ENCODE measurements at places on chromosomes 16 and 17. TPM values are rescaled to one million over a fixed set of nuclear protein-coding genes. Genes with fewer than 3 reads are reported as not detected.

DNA sequence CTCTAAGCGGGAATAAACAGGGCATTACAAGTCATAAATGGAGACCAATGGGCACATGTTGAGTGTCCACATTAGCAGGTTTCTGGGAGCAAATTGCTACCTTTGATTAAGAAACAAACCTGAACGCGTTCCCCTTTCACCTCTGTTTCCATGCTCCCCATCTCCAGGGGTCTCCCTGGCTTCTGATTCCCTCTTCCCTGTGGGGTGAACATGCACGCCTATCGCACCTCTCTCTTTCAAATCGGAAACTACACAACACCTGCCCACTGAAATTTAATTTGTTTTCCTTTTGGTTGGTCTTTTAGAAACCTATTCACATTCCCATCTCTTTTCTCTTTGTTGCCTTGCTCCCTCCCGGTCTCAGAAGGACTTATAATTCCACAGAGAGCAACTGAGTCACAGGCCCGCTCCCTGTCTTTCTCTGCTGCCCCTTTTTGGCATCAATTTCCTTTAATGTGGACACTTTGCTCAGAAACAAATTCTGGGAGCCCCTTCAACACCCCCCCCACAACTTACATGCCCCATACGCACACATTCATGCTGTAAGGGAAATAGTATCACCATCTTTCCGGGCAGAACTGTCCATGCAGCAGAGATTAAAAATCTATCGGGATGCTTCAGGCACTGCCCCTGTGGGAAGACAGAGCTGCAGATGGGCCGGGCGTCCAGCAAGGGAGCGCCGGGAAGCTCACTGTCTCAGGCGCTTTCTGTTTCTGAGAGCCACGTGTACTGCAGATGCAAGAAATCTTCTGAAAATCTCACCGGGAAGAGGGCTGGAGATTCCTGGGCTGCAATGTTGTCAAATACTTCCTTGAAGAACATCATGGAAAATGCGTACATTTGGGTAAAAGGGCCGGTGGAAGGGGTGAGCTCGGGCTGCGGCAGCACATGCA is 7.2 kb upstream of the FOXF1 start:
- DNase-seq, result no peak

DNA sequence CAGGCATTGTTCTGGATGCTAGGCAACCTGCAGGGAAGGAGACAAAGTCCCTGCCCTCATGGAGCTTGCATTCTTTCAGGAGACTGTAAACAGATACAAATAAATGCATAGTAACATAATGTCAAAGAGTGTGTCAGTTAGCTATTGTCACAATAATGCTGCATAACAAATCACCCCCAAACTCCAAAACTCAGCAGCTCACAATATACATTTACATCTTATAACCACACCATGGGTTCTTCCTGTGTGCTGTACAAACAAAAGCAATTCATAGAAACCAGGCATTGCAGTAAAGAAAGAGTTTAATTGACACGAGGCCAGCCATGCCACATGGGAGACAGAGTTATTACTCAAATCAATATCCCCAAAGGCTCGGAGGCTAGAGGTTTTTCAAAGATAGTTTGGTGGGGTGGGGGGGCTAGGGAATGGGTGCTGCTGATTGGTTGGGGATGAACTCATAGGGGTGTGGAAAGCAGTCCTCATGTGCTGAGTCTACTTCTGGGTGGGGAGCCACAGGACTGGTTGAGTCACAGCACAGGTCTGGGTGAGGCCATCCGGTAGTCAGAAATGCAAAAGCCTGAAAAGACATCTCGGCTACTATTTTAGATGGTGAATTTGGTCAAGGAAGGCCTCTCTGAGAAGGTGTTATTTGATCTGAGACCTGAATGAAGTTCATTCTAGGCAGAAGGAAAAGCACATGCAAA is 79.0 kb downstream of the GPRC5B start:
- no peak for DNase-seq

TRIM72 gene
- polyA plus RNA-seq, result not detected

DNA sequence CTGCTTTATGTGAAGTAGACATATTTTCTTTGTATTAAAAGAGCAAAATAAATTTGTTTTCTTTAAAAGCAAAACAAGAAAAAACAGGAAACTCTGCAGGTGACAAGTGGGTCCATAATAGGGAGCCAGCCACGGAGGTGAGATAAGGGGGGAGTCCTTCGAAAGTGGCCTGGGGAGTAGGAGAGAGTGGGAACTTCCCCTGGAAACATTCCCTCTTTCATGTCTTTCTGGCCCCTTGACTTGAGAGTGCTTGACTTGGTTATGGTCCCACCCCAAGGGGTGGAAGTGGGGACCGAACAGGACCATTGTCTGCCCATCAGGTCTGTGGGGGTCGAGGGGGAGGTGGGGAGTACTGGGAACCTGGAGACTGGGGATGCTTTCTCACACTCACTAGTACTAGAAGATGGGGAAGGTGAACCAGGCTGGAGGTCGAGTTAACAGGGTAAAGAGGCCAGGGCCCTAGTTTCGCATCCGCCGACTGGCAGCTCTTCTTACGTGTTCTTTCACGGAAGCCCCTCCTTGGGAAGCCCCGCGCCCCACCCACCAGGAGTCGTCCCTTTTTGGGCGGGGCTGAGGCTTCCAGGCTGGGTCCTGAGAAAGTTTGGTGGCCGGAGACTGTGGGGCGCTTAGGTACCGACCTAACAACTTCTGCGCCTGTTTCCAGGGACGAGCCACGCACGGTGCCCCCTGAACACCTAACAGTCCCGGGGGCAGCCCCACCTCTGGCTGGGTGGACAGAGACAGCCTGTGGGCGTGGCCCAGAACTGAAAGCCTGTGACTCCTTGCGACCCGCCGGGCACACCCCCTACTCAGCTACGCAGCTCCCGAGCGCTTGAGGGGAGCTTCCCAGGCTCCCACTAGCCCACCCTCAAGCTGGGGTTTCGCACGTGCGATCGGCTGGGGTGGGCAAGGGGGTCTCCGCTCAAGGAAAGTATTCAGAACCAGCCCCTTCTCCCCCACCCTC is 790 bp downstream of the TRADD start:
- DNase-seq, result no peak

DNA sequence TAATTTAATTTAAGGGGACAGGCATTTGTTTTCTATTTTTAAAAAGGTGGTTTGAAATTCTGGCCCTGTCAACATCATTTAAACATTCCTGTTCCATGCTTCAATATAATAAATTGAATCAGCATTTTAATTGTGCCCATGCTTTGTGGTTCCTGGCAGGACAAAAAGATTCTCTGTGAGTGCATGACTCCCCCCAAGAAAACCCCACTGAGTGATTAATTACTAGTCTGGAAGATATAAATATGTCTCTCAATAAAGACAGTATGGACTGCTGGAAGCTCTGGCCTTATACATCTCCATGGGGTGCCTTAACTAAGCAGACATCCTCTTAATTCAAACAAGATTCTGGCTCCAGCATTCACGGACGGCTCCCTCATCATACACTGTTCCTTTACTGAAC is 95.0 kb upstream of the PSMD7 start:
- DNase-seq, result no peak

DNA sequence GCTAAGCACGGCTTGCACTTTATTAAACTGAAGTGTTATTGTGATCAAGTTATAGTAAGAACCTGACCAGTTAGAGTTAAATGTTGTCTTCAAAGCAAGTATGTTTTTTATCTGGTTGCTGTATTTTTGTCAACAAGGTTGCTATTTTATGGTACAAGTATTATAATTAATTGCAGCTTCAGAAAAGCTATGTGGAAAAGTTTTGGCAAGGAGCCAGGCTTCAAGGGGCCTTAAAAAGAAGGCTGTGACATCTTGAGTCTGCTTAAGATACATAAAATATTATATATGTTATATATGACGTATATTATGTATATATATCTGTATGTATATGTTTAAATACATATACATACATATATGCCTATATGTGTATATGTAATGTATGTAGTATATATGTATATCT is 1461.2 kb upstream of the CDH8 start:
- DNase-seq, result no peak

GRCh38 chr17:27466743-27467375 is 10.6 kb downstream of the KSR1 start:
- no peak for DNase-seq

DNA sequence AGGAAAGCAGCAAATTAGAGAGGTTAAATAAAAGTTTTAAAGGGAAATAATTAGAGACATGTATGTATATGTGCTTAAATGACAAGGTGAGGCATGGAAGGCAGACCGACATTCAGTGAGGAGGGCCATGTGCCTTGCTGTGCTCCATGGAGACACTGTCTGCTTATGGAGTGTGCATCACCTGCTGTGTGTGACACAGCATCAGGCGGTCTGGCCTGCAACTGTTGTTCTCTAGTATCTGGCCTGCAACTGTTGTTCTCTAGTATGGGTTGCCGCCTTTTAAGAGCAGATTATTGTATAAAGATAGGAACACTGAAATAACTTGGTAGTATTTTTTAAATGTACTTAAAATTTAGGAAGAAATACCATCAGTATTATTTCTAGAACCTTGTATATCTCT is 225.1 kb downstream of the LGALS9B start:
- DNase-seq, result no peak

GRCh38 chr17:59498530-59499307 is 66.7 kb upstream of the DHX40 start:
- DNase-seq, result no peak

DNA sequence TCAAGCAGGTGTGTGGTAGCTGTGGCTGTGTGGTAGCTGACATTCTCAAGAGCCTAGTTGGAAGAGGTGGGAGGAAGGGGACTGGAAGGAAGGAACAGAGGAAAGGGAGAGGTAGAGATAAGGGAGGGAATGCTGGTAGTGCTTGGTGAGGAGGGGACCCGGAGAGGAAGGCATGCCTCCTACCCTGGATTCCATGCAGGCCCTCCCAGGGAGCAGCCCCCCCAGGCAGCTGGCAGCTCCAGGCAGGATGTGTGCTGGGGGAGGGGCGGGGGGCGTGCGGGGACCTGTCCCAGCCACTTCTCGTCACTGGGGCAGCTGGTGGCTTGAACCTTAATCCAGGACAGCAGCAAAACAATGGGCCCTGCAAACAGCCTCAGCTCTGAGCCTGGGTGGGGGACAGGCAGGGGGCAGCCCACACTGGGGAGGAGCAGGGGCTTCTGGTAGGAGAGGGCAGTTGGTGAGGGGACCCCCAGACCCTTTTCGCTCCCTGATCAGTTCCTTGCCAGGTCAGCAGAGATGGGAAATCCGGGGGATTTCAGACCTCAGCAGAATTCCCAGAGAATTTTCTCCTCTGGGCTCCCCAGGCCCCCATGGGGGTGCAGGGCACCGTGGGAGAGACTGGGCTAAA is 27.1 kb downstream of the ARHGAP23 start:
- DNase-seq, result no peak

TBX2 gene
- 22.0 TPM for polyA plus RNA-seq

DNA sequence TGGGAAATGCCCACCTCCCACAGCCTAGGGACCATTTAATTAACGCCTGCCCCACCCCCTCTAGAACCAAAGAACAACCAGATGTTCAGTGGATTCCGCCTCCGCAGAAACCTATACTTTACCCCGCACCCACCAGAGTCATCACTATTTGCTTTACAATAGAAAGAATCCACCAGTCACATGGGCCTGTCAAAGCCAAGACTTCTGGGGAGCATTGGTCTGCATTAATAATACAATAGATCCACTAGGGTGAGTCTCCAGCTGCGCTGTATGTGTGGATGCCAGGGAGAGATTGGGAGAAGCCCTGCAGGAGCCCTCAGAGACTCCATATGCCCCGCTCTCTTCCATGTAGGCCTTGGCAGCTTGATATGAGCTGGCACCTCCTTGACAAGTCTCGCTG is 31.3 kb downstream of the CLEC19A start:
- DNase-seq, result no peak

GRCh38 chr16:86158688-86159360 is 259.9 kb downstream of the IRF8 start:
- no peak for DNase-seq

UBALD2 gene
- 16.3 TPM for polyA plus RNA-seq

DNA sequence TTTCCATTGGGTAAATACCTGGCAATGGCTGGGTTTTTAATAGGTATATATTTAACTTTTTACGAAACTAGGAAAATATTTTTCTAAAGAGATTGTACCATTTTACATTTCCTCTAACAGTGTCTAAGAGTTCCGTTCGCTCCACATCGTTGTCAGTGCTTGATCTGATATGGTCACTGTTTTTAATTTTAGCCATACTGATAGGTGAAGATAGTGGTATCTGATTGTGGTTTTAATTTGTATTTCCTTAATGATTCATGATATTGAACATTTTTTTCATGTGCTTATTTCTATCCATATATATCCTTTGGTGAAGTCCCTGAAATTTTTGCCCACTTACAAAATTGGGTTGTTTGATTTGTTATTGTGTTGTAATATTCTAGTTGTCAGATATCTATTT is 117.7 kb downstream of the CHD9 start:
- DNase-seq, result no peak

DNA sequence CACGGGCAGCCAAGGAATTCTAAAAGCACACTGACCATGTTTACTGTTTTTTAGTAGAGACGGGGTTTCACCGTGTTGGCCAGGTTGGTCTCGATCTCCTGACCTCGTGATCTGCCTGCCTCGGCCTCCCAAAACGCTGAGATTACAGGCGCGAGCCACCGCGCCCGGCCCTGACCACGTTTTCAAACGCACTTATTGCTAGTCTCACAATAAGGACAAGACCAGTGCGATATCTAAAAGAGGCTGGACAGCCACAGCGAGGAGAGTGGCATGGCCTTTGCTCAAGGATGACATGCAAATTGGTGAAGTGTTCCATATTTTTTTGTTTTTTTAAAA is 35.0 kb upstream of the CLEC18B start:
- no peak for DNase-seq

ZNF764 gene
- polyA plus RNA-seq, result 2.5 TPM

CES5A gene
- not detected for polyA plus RNA-seq

SLC5A10 gene
- not detected for polyA plus RNA-seq

DNA sequence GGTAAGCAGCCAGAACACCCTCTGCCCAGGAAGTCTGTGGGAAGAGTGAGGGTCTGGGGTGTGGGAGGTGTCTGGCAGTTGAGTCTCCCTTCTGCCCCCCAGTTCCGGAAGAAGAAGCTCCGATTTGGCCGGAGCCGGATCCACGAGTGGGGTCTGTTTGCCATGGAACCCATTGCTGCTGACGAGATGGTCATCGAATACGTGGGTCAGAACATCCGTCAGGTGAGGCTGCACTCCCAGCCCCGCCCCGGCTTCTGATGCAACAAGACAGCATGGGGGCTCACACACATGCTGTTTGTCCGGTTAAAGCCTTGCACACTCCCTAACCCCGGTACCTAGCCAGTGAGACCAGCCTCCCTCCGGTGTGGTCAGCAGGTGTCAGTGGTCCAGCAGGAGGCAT is 4.0 kb upstream of the HSD3B7 start:
- DNase-seq, result no peak

PRAC1 gene
- polyA plus RNA-seq, result not detected

GRCh38 chr16:89705006-89705405 is 3.5 kb upstream of the SPATA2L start:
- no peak for DNase-seq
